HS-5 (cell line): ENCODE measurements at places on chromosomes 12 and 14.

- no peak for DNase-seq
Measured at GRCh38 chr14:24309538-24310264, at the start of gene LTB4R2. TSS of gene LTB4R2 (plus strand) at chr14:24310140. CDS start at chr14:24310665, 525 bp downstream.

DNA sequence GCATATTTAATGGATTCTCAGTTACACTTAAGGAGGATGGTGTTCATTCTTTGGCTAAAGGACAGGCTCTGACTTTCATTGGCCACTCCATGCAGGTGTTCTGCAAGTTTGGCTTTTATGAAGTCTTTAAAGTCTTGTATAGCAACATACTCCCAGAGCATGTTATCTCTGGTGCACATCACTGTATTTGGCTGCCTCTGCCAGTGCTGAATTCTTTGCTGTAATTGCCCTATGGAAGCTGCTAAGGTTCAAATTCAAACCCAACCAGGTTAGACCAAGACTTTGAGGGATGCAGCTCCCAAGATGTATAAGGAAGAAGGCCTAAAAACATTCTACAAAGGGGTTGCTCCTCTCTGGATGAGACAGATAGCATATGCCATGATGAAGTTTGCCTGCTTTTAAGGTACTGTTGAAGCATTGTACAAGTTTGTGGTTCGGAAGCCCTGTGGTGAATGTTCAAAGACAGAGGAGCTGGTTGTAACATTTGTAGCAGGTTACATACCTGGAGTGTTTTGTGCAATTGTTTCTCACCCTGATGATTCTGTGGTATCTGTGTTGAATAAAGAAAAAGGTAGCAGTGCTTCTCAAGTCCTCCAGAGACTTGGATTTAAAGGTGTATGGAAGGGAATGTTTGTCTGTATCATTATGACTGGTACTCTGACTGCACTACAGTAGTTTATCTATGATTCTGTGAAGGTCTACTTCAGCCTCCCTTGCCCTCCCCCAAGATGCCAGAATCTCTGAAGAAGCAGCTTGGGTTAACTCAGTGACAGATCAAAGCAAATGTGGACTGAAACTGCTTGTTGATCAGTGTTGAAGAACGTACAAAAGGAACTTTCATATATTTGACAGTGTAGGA is 19.4 kb downstream of the TMEM116 start:
- no peak for DNase-seq

DNA sequence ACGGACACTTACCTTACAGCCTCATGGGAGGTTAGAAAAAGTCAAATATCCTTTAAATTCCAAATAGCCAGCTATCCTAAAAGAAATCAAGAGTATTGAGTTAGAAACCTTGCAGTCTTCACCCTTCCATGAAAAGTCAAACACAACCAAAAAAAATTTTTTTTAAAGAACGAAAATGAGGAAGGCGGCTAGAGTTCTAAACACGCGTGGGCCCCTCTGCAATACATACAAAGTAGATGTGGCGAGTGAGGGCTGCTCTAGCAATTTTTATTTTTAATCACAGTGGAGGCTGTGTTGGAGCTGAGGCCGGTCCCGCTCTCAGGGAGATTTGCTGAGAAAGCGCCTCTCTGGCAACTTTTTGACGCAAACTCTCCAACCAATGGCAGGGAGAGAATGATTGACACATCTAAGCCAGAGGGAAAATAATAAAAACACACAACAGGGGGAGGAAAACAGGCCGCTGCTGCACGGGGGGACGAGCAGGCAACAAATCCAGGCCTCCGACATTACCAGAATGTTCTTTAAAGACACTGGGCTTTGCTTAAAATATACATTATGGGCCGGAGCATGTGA is at the start of gene OTX2:
OTX2 (minus strand) TSS at position 333 of the 573 bp plus-strand sequence. CDS start 5,023 bp downstream, outside the sequence.
- no peak for DNase-seq

GRCh38 chr12:105013892-105014291 is 27.8 kb downstream of the NOPCHAP1 start:
- peak; percentile 29 for DNase-seq

GRCh38 chr14:99004112-99004511 is 267.9 kb downstream of the BCL11B start:
- DNase-seq = no peak
